ENCODE measurements at places on chromosomes 2 and 18.

DNA sequence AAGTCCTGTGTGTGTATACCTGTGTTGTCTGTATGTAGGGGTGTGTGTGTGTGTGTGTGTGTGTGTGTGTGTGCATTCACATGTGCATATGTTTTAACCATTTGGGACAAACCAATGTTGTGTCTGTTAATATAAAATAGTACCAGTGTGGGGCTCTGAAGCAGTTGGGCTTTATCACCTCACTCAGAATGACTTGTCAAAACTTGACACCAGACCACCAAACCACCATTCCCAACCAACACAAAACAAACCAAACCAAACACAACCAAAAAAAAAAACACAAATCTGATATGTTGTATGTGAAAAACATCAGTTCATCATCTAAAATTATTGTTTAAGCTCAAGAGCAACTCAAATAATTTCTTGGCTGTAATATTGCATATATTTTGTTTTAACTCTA, 42.1 kb downstream of the CALCRL start:
- no peak for DNase-seq

- DNase-seq = no peak
Observed at GRCh38 chr2:3465844-3466481, 53.4 kb downstream of the ADI1 start.

DNA sequence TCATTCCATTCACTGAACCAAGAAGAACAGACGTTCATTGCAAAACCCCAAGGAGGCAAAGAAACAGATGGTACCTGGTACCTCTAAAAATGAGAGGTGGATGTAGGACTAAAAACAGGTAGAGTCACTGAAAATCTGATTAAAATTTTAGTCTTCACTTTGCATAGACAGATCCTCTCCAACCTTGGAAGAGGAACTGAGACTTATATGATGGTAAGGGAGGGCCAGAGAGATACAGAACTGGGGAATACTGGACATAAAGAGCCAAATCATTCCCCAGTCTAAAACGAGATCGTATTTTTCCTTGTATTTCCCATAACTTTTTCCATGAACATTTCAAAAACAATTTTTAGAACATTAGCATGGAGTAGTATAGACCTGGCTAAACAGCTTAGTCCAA, 59.7 kb upstream of the SPOPL start:
- no peak for DNase-seq

DNA sequence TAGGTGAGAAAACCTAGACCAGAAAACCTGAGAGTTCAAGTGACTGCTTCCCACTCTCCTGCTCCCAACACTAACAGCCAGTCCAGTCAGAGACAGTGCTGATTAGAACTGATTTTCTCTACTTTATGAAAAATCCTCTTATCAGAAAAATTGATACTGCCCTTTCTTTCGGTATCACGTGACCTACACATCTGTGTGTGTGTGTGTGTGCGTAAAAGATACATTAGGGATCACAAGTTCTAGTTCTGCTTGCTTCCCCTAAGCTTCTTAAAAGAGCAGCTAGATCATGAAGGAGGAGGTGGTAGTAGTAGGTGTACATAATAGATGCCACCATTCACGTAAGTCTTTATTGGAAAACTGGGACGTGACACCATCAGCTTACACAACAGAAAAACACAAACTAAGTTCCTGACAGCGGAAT, 1.5 kb downstream of the ARL5A start:
- no peak for DNase-seq

GRCh38 chr2:217360781-217361482, 501.1 kb upstream of the TNP1 start:
- DNase-seq = no peak

GRCh38 chr2:5937851-5938565, 245.8 kb downstream of the SOX11 start:
- no peak for DNase-seq

DNA sequence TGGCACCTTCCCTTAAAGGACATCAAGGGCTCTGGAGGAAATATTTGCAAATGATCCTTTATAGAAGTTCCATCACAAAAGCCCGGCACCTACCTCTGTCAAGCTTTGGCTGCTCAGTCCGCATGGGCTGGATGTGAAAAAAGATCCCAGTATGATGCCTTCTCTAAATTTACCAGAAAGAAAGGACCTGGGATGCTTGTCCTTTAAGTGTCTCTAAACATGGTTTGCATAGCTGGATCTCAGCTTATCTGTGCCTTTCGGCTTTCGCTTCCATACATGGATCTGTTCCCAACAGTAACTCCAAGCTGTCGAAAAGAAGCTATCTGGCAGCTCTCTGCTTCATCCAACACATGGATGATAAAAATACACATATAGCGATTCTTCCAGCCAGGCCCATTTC, 60.4 kb upstream of the SLC8A1 start:
- DNase-seq = no peak
